Retinal pigment epithelial cell (primary cell): ENCODE measurements at places on chromosomes 1 and 21.

- DNase-seq, result no peak
These were observed at the start of gene TLR5 for GRCh38 chr1:223142795-223143536. Gene TLR5 (minus strand): TSS chr1:223143248. CDS start chr1:223113031, 30,217 bp downstream.

GRCh38 chr1:89974696-89975470 lies 20.0 kb upstream of the ZNF326 start:
- DNase-seq, result no peak

- DNase-seq, result no peak
These were observed 1.2 kb downstream of the SLC37A1 start for GRCh38 chr21:42514883-42515228.

- no peak for DNase-seq
These were observed 66.6 kb downstream of the BCAR3 start for GRCh38 chr1:93614986-93615581.

DNA sequence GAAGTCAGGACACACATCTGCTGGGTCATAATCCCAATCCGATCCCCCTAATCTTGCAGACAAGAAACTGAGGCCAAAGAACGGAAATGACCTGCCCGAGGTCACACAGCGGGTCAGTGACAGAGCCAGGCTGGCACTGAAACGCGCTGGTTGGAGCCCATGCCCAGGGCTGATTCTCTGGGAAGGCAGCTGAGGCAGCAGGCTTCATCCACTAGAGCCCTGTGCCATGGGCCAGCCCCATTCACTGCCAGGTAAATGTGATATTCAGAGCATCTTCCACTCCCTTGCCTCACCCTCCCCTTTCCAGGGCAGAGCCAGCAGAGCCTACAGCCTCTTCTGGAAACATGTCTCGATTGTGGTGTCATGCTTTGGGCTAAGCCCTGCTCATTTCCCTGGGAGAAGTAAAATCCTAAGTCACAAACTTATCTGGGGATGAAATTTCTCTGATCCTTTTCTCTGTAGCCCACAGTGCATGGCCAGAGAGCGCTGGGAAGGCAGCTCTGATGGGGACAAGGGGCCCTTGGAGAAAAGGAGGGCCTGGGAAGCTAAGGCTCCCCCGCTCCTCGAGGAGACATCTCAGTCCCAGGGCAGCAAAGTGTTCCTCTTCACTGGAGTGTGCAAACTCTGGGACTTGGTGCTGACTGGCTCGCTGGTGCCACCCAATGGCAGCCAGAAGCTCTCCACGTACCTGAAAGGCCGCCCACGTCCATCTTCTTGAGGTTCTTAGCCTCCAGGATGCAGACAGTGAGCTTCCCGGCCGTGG lies 110.4 kb downstream of the SYT2 start:
- no peak for DNase-seq
